ENCODE measurements at places on chromosomes 12 and 14.
A peak's percentile ranks its signal among the peaks of the same experiment; 100 is the strongest.

DNA sequence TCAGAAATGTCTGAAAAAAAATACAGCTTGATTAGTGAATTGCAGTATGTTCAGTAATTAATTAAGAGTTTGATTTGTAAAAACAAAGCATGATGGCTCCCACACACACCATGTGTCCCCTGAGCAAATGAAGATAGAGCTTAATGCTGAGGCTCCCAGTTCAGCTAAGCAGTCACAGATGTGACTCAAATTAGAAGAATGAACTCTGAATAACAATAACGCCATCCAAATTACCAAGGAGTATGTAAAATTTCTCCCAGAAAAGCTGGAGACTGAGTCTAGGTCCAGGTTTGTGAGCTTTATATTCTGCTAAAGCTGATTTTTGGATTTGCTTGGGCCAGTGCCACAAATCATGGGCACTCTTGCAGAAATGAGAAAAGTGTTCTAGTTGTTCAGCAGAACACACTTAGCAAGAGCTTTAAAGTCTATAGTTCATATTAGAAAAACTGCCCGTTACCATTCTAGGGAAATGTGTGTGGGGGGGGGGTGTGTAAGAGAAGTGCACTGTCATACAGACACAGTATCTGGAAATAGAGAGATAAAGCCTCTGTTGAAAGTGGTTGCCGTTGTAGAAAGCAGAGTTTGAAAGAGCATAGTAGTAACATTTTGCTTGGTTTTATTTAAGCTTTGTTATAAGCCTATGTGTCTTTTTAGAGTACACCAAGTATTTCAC is 253.1 kb downstream of the BCAT1 start:
- no peak for DNase-seq

DNA sequence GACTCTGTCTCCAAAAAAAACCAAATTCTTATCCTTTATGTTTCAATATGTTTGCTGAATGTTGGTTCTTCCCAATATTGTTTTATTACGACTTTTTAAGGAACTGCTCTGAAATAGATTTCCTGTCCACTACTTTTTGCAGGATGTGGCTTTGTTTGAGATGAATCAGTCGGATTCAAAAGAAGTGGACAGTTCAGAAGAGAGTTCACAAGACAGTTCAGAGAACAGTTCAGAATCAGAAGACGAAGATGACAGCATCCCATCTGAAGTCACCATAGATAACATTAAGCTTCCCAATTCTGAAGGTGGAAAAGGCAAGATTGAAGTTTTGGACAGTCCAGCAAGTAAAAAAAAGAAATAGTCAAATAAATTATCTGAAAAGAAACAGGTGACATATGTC is 8.2 kb downstream of the NOPCHAP1 start:
- no peak for DNase-seq

GRCh38 chr14:102980409-102980810 is 57.9 kb downstream of the AMN start:
- DNase-seq = no peak

DNA sequence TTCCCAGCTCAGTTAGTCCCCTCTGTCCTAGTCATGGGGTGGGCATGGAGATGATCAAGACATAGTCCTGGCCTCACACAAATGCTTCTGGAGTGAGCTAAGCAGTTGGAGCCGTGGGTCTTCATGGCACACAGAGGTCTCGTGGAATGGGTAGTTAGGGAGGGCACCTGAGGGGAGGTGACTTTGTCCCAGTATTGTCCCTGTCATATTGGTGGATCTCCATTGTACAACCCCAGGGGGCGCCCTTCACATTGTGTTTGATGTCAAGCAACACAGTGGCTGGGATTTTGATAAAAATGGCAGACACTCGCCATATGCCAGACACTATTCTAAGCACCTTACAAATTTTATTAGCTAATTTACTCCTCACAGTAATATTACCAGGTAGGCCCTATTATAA is 175.4 kb upstream of the LHX5 start:
- DNase-seq = no peak

DNA sequence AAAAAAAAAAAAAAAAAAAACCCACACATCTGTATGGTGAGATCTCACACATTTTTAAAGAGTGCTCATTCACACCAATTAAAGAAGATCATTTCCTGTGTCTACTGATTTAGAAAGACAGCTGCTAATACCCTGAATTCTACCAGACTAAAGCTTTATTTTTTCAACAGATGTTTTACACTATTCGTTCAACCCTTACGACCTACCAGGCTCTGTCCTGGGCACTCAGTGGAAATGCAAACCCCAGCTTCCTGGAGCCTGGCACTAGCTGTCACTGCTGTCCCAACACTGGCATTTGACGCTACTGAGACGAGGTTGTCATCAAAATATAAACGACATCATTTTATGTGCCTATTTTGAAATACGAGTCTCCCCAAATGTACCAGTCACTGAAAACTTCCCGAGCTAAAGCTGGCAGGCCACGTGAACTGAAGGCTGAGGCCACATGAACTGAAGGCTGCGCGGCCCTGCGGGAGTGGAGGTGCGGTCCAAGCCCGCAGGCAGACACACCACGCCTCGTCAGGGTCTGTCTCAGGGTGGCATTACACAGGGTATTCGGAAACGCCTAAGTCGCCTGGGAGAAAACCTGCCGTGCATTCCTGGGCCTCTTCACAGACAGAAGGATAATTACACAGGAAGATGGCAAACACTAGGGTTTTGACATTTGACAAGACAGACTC is 27.2 kb downstream of the SLC15A4 start:
- DNase-seq = no peak

GRCh38 chr14:89848165-89848564 is 106.4 kb downstream of the EFCAB11 start:
- no peak for DNase-seq

GRCh38 chr12:77745624-77746023 is 85.1 kb upstream of the NAV3 start:
- no peak for DNase-seq

DNA sequence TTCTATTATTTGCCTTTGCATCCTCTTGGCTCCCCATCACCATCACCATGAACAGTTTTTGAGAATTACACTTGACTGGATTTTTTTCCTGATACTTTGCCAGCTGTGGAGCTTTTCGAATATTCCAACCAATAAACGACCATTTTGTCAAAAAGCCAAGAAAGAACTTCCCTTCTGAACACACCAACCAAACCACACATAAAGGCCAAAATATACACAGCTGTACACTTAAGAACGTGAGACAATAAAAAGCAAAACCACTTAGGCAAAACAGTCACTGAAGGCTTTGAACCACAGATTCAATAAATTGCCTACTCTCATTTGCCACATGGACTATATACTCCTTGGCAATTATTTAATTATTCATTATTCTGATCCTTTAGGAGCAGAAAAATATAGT is 1.1 kb downstream of the C14orf93 start:
- DNase-seq = peak; percentile 70

- no peak for DNase-seq
Measured at GRCh38 chr12:11978726-11979384, 91.9 kb upstream of the BCL2L14 start.

DNA sequence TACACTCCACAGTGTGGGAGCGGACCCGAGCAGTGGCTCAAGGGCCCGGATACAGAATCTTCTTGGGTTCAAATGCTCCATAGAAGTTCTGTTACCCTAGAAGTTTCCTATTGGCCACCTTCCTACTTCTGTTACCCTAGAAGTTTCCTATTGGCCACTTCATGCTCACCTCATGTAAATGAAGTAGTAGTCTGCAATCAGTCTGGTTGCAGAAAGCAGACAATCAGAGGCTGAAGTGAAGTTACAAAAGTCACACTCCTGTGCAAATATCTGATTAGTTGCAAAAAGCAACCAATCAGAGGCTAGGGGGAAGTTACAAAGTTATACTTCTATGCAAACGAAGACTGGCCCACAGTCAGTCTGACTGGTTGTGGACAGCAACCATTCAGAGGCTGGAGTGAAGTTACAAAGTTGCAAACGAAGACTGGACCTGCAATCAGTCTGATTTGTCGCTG is 77.8 kb upstream of the CPNE8 start:
- DNase-seq = no peak

DNA sequence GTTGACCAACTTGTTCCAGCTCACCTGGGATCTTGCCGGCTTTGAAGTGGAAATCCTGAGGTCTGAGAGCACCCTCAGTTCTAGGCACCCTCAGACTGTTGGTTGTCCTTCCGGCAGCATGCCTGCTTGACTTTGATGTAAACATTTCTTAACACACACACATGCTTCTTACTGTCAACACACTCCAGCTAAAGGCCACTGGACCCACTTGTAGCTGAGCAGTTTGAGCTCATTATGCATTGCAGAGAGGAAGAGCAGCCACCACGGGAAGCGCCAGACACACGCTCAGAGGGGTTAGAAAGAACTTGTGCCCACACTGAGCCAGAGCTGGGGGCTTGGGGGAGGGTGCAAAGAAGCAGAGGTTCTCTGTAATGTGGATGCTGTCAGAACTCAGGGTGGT is 55.8 kb downstream of the TNFAIP2 start:
- no peak for DNase-seq

DNA sequence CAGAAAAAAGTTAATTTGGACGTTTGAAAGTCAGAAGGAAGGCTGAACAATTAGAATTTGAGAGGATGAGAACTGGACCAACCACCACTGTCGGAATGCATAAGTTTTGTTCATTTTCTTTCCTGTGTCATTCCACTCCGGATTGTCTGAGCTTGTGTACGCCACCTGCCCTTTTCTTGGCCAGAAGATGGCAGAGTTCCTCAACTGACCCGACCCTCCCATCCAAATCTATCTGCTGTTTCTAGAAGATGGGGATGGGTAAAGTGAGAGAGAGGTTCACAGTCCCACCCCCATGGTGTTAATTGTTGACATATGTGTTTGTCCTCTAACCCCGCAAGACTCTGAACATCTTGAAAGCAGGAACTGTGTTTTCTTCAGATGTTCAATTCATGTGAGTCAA is 388.0 kb downstream of the VRK1 start:
- DNase-seq = no peak

- DNase-seq = no peak
Measured at GRCh38 chr14:29236401-29236800, 469.8 kb downstream of the FOXG1 start.

DNA sequence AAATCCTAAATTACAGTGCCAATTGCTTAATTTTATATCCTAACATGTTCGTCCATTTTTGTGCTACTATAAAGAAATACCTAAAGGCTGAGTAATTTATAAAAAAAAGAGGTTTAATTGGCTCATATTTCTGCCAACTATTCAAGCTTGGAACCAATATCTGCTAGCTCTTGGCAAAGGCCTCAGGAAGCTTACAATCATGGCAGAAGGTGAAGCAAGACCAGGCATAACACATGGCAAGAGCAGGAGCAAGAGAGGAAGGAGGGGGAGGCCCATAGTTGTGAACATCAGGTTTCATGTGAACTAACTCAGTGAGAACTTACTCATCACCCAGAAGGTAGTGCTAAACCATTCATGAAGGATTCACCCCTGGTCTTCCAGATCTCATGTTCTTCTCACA is 494.3 kb downstream of the CCER1 start:
- no peak for DNase-seq

DNA sequence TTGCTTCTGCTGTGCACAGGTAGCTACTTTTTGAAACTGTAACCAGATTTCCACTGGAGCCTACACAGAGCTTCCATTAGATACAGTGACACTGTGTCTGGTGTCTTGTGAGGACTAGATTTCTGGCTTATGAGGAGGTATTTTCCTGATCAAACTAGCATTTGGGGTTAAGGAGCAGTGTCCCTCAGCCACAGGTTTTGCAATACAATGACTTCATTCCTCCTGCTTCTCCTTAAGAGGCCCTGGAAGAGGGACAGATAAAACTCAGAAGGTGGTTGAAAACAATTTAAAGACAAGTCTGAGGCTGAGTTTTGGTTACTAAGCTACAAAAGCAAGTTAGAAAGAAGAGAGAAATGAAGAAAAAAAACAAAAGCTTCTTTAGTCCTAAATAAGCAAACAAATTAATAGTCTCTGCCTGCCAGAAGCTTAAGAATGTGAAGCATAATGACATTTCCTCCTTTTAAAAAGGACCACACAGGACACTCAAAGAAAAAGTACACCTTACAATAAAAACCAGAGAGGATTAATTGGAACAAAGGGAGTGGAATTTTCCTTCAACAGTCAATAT is 53.0 kb downstream of the PKP2 start:
- DNase-seq = no peak

DNA sequence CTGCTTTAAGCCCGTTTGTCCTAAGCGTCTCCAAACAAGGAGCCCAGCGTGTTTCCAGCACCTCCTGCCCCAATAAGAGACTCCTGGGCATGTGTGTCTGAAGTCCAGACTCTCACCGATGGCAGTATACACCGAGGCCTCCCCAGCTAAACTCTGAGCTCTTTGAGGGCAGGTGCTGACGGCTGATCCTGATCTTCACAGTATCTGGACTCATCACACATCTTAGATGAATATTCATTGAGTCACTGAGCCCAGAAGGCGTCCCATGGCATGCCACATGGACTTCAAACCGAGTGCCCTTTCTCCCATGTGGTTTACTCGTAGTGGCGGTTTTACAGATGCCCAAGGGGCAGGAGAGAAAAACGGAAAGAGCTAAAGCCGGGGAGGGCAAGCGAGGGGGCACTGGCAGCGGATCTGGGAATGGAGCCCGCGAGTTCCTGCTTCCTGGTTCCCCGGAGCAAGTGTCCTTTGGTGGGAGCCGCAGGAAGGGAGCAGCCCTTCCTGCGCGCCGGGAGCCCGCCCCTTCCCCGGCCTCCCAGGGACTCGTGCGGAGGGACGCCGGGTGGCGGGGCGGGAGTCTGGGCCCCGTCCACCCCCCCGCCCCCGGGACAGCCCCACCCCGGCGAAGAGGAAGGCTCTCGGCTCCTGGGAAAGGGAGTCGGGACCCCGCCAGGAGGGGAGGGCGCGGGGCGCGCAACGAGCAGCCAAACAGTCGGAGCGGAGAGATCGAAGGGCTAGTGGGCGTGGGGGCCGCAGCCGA is 585 bp upstream of the TEAD4 start:
- DNase-seq = peak; percentile 88

GRCh38 chr12:41479426-41479825 is 291.3 kb downstream of the PDZRN4 start:
- no peak for DNase-seq

DNA sequence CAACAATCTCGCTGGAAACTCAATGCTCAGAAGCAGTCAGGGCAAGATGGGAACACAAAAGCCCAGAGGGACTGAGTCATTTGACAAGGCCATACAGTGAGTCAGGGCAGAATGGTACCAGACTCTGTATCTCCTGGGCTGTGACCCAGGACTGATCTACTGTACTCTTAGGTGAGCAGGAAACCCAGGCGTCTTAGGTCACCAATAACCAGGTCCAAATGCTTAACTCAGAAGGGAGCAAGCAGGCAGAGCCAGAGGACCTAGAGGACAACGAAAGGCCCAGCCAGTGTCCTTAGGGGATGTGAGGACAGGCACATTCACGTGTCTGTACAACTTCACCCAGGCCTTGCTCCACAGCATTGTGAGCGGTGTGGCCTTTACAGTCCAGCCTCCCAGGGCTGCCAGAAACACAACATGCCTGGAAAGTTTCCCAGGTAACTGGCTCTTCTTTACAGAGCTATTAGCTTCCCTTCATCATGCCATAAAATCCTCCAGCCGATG is 69.9 kb downstream of the ARL6IP4 start:
- no peak for DNase-seq

DNA sequence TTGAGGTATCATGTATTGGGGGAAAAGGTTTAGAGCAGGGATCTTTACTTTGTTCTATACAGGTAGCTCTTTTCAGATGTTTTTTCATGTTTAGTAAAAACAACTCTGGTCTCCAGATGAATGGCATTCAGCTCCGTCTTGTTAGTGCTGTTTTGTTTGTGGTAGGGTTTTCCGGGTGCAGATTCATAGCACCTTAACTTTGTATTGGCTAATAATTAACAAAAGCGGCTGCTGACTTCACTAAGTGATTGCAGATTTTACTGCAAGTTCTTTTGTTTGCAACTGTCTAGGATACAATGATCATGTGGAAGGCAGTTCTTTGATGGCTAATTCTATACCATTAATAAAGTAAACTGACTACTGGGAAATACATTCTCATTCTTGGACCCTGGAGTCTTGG is 32.2 kb upstream of the BHLHE41 start:
- DNase-seq = no peak
